NCI-H446 (cell line): ENCODE measurements at places on chromosomes 7 and 10.

DNA sequence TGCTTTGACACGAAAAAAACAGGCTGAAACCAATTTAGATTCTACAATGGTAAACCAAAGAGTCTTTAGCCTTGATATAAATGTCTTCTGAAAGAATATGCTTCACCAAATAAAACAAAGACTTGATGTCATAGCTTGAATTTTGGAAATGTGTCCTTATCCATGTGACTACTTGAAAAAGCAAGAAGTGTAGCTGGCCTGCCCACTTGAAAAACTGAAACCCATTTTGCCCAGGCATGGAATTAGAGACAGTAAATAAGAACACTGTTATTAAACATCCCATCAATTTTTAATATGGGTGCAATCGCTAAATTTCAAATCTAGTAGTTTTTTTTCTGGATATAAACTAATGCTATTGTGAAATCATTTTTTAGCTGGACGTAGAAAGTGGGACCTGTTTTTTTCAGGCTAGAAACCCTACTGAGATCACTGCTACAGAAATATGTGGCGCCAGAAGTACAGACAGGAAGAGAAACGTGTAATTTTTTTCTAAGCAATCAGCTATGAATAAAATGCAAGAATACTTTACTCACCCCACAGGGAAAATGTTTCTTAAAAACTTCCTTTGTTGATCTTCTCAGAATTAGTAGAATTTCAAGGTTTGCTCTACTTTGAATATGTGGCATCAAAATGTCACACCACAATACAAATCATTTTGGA, 56.7 kb downstream of the PIP4K2A start:
- DNase-seq: no peak

DNA sequence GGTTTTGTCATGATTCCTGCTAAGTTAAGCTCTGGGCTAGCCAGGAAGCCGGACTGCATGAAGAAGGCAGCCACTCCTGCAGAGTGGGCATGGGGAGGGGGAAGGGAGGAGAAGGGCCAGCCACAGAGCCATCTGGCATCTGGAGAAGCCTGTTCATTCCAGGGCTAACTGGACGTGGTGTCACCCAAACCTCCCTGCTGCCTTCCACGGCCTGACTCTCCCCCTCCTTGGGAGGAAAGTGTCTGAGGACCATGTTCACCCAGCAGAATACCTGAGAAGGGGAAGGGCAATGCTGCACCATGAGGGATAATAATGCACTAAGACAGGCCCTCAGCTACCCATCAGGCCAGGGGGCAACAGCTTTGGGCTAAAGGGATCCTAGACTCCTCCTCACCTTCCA, 15.4 kb downstream of the AQP1 start:
- no peak for DNase-seq

- no peak for DNase-seq
Observed at GRCh38 chr10:79188154-79188965, 119.6 kb downstream of the ZMIZ1 start.

DNA sequence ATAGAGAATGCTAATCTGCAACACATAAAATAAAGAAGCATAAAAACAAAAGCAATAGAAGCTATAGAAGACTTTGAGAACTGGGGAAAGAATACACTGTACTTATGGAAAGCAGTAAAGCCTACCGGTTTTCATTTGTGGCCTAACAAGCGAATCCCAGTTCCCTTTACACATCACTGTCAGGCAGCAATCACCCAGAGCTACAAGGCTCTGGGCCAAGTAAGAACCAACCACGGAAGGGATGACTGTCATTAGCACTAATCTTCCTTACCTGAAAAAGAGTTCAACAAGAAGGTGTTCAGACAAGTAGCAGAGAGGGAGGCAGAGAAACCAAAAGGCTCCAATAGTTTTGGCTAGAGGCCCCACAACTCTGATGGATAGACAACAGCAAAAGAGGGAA, 15.0 kb downstream of the CCDC6 start:
- no peak for DNase-seq

DNA sequence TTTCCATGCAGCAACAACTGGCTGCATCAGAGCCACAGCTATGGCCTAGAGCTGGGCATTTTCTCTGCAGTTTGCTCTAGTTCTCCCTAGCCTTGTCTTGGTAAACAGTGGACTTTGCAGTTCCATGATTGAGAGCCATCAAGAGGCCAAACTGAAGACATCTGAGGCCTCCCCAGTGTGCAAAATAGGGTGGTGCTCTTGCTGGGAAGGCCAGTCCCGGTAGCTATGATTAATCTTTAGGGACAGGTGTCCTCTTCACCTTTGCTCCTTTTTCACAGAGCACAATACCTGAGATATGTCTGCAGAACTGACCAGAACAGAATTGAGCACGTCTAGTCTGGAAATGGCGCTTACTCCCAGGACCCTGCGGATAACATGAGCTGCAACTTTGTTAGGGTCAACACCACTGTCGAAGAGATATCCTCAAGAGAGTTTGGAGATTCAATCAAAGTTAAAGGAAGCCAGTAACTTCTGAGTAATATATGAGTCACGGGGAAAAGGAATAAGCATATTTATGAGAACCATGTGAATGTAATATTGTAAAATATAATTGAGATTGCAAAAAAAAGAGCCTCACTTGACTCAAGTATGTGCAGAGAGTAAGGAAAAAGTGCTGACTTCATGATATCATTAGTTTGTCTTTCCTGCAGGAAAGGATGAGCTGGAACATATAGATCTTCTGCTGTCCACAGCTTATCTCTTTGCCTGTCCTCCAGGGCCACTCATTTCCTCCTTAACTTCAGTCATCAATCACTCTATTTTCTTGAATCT, 76.7 kb downstream of the ANK3 start:
- no peak for DNase-seq

DNA sequence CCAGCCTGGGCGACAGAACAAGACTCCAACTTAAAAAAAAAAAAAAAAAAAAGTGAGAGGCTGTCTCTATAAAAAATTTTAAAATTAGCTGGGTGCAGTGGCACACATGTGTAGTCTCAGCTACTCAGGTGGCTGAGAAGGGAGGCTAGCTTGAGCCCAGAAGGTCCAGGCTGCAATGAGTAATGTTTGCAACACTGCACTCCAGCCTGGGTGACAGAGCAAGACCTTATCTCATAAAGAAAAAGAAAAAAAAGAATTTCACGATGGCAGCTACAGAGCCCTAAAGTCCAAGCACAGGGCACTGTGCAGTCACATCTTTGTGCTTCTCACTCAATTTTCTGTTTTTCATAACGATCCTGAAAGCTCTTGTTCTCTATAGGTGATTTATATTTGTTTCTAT, 209.5 kb upstream of the KCTD7 start:
- DNase-seq: no peak

GRCh38 chr10:3757638-3758490, 27.1 kb downstream of the KLF6 start:
- DNase-seq: no peak

DNA sequence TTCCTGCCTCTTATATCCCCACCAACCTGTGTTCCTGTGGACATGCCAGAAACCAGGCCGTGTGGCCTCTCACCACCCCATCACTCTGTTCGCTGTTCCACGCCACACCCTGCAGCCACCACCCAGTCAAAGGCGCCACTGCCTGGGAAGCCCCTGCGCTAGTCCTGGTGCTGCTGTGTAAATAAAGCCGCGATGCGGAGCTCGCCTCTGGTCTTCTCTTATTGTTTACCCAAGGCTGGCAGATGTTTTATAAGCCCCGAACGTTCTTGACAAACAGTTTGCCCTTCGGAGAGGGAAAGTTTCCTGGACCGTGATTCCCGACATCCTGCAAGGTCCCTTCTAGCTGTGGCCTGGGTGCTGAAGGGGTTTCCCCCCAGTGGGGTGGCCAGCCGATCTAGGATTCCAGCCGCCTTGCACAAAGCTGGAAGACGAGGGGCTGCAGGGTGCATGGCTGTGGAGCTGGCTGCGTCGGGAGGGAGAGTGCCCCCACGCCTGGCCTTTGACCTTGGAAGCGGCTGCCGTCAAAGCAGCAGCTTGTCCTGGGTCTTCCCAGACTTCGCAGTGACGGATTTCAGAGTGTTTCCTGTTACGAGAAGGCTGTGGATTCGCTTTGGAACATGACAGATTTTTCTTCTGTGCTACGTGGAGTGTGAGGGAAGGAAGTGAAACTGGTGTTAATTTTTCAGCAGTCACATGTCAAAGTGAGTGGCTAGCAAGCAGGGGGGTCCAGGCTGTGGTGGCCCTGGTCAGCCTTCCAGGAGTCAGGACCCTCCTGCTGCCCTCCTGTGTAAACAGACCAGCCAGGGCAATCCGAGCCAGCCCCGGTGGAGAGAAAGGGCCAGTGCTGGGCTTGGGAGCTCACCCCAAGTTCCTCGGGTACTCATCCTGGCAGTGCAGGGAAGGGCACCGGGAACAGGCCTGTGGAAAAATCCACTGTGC, 61.6 kb downstream of the LHPP start:
- DNase-seq: no peak
